ENCODE measurements at places on chromosomes 5 and 9.

GRCh38 chr9:89994988-89995613 lies 390.3 kb downstream of the GADD45G start:
- no peak for DNase-seq

GRCh38 chr9:95078511-95078910 lies 239.0 kb downstream of the FANCC start:
- no peak for DNase-seq

- DNase-seq = no peak
Observed at GRCh38 chr5:139462586-139463276, at the start of gene ECSCR. ECSCR (minus strand) TSS chr5:139462743; CDS start chr5:139462670, 73 bp downstream.

DNA sequence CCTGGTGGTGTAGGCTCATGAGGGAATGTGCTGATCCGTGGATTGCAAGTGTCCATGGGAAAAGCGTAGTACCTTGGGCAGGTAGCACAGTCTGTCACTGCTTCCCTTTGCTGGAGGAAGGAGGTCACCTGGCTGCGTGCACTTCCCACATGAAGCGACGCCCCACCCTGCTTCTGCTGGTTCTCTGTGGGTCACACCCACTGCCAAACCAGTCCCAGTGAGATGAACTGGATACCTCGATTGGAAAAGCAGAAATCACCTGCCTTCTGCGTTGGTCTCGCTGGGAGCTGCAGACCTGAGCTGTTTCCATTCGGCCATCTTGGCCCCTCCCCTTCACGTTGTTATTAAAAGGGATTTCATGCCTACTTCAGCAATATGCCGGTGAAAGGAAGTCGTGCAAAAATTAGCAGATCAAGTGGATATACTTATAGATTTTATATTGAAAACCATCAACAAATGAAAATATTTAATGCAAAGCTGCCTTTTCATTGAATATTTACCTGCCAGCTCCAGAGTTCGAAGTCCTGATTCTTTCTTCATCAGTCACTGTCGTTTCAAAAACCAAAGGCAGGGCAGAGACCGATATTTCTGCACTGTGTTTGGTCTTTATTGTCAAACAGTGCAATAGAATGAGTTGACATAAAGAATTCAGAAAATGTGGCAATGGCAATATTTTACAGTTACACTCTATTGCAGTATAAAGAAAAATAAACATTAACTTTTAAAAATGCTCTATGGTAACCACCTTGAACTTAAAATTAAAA lies 123.2 kb downstream of the JAKMIP2 start:
- no peak for DNase-seq

GRCh38 chr5:178590924-178591423 lies 781 bp upstream of the COL23A1 start:
- DNase-seq = no peak

GRCh38 chr9:6133346-6134063 lies 82.1 kb upstream of the IL33 start:
- no peak for DNase-seq

DNA sequence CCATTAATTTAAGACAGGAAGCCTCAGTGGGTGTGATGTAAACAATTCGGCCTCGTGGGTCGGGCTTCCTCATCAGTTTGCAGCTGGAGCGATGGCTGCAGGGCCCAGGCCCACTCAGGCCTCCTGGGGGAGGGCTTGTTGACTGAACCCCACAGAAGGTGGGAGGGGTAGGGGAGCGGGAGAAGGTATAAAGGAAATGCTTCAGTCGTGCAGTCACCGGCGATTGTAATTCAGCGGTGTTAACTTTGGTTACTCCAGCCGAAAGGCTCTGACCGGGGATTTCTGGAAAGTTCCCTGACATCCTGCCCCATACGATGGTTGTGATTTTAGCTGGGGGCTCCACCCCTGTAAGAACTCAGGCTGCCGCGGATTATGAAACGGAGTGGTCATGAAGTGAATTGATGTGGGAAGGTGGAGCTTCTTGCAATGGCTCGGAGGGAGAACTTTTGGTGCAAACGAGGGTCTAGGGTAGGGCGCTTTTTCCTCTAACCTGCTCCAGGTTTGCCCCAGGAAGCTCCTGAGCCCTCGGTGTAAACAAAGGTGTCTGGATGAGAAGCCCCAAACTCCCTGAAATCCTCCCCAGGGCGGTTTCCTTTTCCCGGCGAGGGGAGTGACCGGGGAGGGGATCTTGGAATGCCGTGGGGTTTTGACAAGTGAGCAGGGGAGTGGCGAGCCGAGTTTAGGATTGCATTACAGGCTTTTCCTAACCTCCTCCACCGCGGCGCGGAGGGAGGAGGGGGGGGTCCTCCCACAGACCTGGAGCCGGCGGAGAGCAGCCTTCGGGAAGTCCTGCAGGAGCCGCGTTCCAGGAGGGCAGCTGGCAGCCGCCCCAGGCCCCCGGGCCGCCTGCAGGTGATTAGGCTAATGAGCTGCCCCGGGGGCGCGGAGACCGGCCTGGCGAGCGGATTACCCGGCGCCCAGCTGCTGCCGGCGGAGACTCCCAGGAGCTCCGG lies 215.5 kb downstream of the PDZD2 start:
- DNase-seq = no peak

DNA sequence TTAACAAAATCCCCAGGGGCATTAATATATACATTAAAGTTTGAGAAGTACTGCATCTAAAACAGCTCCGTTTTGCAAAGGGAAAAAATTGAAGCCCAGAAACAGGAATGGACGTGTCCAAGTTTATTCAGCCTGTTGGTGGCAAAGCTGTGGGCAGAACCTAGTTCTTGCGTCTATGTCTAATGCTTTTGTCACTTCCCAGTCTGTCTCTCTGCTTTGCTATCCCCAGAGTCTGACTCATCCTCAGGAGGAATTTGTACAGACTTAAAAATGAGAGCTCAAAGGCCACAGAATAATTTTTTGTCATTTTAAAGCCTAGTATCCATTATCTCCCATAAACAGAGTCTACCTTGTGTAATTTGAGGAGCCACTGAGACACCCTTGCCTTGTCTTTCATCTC lies 330.9 kb upstream of the GRIA1 start:
- DNase-seq = no peak

- no peak for DNase-seq
Observed at GRCh38 chr5:31172881-31173280, 20.6 kb upstream of the CDH6 start.

DNA sequence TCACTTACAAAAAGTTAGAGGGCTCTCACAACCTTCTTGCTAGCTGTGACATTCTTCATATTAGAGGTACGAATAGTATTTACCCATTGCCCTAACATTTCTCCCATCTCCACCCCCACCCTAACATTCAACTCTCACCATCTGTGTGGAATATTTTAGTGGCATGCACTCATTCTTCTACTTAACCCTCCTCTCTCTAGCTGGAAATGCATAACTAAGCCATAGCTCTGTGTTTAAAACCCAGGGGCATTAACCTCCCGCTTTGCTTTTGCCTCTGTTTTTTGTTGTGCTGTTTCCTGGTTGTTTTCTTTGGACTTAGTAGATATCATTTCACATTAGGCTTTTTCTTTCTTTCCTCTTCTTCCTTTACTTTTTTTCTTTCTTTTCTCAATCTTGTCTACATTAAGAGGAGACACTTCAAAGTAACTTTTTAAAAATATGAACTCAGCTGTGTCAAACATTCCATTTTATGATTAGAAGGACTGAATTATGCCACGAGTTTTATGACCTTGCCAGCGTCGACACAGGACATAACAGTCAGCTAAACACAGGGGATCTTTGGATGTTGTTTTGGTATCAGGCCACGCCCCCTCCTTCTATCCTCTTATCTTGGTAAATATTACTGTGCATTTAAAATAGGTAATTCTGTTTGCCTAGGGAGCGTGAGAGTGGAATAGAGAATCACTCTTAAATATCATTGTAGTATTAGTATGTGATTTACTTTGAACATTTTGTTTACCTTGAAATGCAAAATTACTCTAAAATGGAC lies 236.0 kb downstream of the CD180 start:
- no peak for DNase-seq

DNA sequence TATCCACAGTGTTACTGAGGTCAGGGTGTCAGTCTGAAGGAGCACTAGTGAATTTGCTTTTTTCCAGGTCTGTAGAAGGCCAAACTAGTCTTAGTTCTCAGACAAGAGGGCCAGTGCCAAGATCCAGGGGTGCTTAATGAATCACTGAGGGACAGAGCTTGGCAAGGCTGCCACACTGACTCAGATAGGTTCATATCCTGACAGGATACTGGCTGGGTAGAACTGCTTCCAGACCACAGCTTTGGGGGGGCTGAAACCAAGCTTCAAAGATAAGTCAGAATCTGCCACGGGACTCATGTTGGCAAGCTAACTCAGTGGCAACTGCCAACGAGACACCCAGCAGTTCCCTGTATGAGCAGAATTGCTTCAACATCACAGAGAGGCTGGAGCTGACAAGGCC lies 1125.4 kb downstream of the EFNA5 start:
- no peak for DNase-seq

All from activated CD4-positive, alpha-beta T cell treated with anti-CD3 and anti-CD28 coated beads, Interleukin-2, amount 50 U/mL, for 1 hour (primary cell).